Fibroblast of the aortic adventitia (primary cell): ENCODE measurements at places on chromosomes 3 and 15.

- no peak for DNase-seq
These were observed 26.8 kb downstream of the GALK2 start for GRCh38 chr15:49196856-49197255.

DNA sequence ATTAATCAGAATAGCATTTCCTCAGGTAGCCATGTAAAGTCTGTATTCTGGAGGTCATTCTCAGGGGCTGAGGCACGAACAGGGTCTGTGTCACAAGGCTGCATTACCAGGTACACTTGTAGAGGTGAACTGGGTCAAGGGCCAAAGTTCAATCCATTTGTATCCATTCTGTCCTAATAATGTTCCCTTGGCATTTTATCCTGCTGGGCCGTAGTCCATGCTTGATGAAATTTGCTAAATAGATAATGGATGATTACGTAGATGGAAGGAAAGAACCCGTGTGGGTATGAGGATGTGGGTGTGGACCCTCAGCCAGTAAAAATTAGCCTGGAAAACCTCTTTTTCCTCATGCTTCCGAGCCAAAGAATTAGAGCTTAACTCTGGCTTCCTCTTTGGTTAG lies 785.9 kb downstream of the GRM7 start:
- DNase-seq = no peak

DNA sequence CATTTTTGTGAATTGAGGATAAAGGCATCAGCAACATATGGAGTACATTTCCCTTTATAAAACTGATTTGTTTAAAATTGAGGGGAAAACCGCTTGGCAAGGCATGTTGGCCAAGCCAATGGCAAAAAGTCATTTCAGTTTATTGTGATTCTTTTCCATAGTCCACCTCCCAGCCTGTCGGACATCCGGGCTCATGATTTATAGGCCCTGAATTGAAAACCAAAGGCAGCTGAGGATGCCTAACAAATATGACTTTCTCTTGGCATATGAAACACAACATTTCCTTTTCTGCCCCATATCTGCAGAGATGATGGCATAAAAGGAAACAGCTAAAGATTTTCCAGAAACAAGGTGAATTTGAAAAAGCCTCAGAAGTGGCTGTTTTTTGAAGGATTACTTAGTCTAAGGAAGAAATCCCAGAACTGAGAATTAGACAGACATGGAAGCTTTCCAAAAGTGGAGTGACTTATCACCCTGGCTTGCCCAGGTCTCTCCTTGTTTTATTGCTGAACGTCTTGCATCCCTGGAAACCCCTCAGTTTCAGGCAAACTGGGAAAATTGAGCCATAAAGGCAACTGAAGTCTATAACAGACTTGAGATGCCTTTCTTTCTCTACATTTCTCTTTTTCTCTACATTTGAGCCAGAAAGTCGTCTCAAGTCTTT lies 74.0 kb downstream of the COL8A1 start:
- no peak for DNase-seq

GRCh38 chr3:184880276-184881019 lies 68.5 kb downstream of the VPS8 start:
- DNase-seq = no peak

DNA sequence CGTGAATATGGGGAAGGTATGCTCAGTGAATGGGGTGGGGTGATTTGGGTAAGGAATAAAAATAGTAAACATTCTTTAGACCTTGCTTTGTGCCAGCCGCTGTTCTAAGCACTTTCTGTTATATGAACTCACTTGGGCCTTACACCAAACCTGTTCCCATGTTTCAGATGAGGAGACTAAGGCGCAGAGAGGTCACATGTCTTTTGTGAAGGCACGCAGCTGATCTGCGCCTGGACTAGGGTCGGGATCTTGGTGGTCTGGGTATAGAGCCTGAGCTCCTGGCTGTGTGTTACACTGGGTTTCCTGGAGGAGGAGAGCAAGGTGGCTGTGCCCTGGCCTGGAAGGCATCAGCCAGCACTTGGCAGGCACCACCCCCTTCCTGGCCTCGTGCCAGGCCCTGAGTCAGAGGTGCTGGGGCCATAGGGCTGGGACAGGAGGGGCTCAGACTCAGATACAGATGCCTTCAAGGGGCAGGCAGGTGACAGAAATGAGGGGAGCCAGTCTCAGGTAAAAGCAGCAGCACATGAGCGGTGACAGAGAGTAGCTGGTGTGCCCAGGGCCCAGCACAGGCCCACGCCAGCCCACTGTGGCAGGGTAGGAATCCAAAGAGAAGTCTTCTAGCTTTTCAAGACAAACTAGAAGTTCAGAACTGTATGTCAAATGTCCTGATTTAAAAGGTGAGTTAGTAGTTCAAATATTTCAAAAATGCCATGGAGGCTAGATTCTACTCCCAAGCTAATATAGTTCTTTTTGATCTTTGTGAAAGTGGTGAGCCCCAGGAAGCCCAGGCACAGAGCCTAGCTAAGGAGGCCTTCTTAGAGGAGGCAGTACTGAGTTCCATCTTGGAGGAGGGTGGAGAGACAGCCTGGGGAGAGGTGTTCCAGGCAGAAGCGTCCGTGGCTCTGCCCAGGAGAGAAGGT lies 83.1 kb downstream of the DNAJB8 start:
- peak; percentile 46 for DNase-seq

- DNase-seq = peak; percentile 80
These were observed 1163.5 kb downstream of the ROBO1 start for GRCh38 chr3:78604341-78604740.

GRCh38 chr3:152957491-152957890 lies 122.6 kb downstream of the P2RY1 start:
- no peak for DNase-seq

GRCh38 chr3:4845882-4846281 lies 133.4 kb upstream of the BHLHE40 start:
- no peak for DNase-seq

DNA sequence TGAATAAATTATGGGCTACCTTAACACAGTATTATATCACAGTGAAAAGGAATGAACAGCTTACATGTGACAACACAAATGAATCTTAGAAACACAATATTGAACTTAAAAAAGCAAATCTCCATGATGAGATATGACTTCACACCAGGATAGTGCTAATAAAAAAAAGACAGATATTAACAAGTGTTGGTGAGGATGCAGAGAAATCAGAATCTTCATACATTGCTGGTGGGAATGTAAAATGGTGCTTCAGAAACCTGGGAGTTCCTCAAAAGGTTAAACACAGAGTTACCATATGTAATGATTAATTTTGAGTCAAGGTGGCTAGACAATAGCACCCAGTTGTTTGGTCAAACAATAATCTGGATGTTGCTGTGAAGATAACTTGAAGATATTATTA lies 51.4 kb downstream of the HSPBAP1 start:
- DNase-seq = no peak

DNA sequence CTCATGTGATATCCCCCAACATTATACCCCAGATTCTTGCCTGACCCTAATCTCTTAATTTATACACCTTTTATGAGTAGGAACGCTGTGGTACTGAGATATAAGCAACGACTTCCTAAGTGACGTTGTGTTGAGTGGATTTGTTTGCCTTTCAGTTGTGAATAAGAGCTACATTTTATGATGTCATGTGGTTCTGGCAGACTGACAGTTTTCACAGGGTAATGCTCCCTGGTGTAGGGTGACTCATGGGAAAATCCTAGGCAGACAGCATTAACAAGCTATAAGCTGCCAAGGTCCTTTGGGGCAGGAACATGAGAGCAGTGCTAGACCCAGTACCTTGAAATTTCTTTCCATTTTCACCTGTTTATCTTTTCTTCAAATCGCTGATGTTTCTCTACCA lies 11.2 kb downstream of the C3orf52 start:
- DNase-seq = peak; percentile 99

DNA sequence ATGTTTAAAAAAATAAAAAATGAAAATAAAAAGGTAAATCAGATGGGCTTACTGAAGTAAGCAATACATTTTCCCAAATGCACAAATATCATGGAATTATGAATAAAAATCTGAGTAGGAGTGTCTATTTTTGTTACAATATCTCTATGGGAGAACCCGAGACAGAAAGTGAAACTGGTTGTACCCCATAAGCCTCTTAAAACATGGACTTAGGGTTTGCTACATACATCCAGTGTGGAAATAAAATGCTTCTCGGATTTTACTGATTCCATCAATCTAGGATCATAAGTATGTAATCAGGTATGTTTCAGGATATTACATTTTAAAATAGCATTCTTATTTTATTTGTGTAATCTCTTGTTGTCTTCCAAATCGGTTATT lies 177.8 kb upstream of the CDIN1 start:
- DNase-seq = peak; percentile 34

DNA sequence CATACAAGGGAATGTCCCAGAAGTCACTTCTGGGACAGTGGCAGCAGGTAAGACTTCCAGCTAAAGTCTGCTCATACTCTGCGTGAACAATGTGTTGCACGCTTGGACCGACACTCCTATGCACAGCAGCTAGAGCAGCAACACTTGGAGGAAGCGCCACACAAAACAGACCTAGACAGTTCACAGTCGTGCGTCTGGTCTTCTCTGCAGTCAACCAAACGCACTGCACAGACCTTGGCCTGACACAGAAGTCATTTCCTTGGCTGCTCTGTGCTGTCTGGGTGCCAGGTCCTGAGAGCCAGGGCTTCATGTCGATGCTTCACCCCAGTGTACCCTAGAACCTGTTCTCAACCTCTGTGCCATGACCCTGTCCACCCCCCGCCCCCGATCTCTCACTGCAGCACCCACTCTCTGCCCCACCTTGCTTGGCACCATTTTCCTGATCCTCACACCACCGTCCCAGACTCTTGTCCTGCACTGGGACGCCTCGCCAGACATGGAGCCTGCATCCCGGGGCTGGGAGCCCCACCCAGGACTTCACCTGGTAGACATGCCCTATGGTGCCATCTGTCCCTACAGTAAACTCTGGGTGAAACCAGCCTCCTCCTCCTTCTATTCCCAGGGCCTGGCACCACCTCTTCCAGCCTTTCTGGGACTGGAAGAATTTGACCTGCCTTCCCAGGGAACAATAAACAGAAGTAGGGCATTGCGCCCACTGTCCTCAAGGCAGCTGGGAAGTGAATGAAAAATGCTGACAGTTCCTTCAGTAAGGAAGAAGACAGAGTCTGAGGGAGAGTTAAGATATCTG lies 3.1 kb downstream of the ATP10A start:
- peak; percentile 41 for DNase-seq

- no peak for DNase-seq
These were observed 10.0 kb downstream of the PLA2G4B start for GRCh38 chr15:41848631-41849030.

DNA sequence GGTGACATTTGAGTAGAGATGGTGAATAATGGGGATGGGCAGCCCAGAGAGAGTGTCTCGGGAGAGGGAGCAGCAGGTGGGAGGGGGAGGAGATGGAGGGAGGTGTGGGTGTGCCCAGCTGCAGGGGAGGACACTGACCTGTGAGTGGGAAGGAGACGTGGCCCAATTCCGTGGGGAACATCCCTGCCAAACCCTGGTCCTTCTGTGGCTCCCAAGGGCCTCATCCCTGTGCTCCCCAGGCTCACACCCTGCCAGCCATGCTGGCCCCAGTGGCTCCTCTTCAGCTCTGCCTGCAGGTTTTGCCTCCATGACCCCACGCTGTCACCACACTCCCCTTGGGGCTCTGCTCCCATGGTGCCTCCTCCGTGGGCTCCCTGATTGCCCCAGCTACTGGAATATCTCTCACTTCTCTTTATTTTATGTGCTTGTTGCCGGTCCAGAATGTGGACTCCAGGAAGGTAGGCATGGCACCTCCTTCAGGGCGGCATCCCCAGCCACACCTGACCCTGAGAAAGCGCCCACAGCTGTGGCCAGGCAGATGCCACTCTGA lies 7.0 kb downstream of the CFAP100 start:
- DNase-seq = no peak

DNA sequence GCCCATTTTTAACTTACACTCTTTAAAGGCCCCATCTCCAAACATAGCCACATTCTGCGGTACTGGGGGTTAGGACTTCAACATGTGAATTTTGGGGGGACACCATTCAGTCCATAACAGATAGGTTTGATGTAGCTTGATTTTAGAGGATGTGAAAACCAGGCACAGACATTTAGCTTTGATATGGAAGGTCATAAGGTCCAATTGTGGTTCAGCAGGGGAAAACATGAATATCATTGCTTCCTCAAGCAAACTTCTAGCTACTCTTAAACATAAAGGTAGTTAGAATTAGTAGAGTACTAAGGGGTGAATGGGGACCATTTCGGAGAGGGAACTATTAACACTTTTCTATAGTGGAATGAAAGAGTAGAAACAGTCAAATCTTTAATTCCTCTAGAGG lies 13.6 kb upstream of the NFKBIZ start:
- no peak for DNase-seq

DNA sequence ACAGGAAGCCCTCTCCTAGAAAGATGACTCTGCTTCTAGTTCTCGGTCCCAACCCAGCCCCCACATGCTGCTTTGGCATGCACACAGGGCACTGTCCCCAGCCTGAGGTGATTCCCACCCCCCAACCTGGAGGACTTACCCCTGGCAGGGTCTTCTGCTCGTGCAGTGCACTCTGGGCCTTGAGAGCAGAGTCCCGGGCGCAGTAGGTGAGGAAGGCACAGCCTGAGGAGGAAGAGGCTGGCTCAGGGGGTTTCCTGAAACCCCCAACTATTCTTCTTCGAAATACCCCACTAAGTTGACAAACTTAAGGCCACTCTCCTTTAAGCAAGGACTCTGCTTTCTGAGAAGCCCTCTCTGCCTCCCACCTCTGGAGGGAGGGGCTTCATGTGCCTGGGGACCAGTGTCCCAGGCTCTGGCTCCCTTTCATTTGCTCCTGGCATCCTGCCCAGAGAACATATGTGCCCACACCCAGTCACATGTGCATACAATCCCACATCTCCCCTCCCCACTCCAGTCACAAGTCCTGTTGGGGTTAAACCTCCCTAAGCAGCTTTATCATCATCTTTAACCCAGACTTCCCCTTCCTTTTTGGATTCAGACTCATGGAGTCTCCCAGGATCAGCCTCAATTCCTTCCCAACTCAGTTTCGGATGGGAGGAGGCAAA lies 4.1 kb downstream of the CELF6 start:
- DNase-seq = peak; percentile 15

DNA sequence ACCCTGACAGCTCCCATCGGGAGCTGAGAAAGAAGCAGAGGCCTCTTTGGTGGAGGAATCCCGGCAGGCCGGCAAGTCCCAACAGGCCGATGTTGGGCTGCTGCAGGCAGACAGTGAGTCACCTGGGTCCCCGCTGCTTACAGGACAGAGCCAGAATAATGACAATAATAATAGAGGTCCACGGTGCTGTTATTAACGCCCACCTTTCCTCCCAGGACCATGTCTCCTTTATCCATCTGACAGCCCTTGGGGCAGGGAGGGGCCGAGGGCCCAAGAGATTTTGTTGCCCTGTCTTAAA lies 29.3 kb upstream of the MAGEF1 start:
- no peak for DNase-seq

DNA sequence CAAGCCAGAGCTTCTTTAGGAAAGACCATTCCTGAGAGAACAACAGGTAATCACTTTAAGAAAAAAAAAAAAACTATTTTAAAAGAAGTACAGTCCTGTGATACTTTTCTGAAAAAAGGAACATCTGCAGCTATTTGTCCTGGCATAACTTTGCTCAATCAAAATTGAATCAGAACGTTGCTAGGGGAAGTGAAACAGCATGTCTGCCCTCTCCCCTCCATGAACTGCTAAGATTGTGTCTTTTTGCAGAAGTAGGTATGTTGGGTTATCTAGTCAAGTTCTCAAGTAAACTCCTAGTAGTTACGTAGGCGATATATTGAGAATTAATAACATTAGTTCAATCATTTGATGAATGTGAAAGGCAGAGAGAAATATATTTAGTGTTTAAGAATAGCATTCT lies 1013.3 kb downstream of the TUSC7 start:
- DNase-seq = no peak
